ENCODE measurements at places on chromosomes 3 and 15.

DNA sequence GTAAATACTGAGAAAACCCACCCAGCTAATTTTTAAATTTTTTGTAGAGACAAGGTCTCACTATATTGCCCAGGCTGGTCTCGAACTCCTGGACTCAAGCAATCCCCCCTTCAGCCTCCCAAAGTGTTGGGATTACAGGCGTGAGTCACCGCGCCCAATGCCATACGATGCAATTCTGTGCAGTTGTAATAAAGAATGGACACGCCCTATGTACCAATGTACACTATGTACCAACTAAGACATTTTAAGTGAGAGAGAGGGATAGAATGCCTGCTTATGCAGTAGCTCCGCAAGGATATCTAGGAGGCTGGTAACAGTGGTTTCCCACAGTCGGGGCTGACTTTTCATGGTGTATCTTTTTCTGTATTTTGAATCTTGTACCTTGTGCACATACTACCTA, 14.6 kb downstream of the ZNF710 start:
- DNase-seq, result no peak

- no peak for DNase-seq
Observed at GRCh38 chr3:123766193-123767008, 117.7 kb downstream of the MYLK start.

DNA sequence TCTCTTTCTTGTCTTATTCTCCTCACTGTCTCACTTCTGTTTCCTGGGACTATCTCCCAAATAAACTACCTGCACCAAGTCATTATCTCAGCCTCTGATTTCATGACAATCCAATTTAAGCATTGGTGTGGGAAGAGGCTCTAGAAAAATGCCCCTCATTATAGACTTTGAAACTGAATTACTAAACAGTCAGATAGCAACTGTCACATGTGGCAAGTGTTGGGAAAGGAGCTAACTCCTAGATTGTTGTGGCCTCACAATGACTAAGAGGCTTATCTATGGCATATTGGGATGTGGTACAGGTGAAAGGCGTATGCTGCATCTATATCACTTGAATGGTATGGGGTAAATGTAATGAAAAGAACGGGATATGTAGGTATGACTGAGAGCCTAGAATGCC, 103.5 kb upstream of the CCDC54 start:
- no peak for DNase-seq

- DNase-seq, result no peak
Observed at GRCh38 chr15:73867426-73867825, 5.9 kb upstream of the TBC1D21 start.

DNA sequence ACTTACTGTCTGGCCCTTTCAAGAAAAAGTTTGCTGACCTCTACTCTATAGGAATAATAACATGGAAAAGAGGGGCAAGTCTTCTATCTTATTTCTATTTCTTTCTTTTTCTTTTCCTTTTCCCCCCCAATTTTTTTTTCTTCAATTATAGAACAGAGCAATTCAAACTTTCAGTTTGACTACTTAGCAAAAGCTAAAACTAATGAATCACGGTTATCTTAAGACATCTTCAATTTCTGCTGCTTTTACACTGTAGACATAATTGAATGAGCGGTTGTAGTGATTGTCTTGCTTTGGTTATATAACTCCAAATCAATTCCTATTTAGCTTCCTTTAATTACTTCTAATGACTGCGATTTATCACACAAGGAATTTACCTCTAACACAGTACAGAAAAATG, 74.3 kb upstream of the P2RY1 start:
- no peak for DNase-seq

All from stimulated activated CD8-positive, alpha-beta memory T cell treated with anti-CD3 and anti-CD28 coated beads, Interleukin-4, amount 100 ng/mL, for 24 hours (primary cell).